ENCODE measurements at places on chromosomes 12 and 14.

- no peak for DNase-seq
These were observed 269.0 kb upstream of the CLEC14A start for GRCh38 chr14:38524636-38525509.

DNA sequence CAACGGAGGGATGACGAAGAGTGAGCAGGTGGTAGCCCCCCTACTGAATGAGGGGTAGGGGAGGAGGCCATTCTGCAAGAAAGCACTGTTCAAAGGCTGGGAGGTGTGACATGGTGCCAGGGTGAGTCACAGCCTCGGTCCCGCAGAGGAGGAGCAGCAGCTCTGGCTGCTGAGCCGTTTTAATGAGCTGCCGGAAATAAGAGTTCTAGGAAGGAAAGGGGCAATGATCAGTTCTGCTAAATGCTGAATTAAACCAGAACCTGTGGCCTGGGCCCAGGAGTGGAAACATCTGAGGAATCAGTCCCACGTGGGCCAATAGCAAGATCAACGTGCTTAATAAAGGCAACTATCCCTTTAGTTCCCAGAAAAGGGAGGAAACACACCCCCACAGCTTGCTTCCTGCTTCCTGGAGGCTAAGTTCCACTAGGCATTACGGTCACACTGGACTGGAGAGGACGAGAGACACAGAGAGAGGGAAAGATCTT lies 3.6 kb downstream of the ABCD4 start:
- no peak for DNase-seq

DNA sequence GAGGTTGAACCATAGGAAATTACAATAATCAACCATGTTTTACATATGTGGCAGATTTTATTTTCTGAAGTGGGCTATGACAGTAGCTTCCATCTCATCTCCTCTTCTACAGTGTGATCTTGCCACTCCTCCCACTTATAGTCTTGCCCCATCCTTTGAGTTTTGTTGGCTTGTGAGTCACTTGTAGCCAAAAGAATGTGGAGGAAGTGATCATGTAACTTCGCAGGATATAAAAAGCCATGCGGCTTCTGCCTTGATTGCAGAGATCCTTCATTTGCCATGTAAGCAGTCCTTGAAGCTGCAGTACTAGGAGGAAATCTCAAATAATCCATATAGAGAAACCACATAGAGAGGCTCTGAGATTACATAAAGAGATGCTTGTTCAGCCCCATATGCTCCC lies 13.7 kb upstream of the ZNF84 start:
- DNase-seq: no peak

GRCh38 chr14:99426265-99426664 lies 54.4 kb downstream of the SETD3 start:
- no peak for DNase-seq

- DNase-seq: peak; percentile 25
These were observed 79.2 kb downstream of the HECTD4 start for GRCh38 chr12:112303004-112303403.

DNA sequence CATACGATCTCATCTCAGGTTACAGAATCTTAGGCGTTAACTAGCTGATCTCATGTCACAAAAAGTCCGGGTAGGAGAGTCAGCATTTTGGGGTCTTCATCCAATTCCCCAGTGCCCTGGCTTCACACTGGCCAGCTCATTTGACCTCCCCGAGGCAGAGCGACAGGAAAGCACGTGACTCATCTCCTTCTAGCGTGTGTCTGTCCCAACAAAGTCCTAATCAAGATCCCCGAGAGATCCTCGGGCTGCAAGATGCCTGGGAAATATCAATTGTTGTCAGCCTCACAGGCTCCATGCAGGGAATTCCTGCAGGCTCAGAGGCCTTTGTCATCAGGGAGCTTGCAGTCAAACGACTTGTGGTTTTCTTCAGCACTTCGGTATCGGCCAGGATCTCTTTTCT lies 57.5 kb downstream of the ZNF664 start:
- DNase-seq: no peak

DNA sequence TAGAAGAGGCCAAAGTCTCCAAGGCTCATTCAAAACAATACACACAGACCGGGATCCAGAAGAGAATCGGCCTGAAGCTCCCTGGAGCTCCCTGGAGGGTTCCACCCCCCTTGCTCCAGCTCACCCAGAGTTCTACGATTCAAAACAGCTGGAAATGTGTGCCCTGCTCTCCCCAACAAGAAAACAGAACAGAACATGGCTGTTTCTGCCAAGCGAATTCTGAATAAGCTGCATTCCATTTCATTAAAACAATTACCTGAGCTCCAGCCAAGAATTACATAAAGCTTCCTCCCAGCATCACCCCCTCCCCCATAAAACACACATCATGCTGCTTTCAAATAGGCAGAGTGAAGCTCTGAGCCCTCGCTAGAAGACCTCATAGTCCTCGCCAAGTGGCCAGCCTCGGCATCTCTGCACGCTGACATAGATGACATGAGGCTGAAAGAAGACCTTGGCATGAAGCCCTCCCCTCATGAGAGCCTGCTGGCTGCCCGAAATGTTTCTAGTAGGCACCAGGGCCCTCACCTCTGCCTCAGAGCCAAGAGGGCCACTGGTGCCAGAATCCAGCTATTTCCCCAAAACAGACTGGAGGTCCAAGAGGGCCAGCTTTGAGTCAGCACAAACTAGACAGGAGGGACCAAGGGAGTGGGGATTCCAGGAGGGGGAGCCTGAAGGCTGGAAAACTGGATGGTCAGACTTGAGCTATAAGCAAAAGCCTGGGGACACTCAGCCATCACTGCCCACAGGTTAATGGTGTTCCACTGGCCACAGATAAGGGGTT lies 8.3 kb downstream of the PXN start:
- no peak for DNase-seq

DNA sequence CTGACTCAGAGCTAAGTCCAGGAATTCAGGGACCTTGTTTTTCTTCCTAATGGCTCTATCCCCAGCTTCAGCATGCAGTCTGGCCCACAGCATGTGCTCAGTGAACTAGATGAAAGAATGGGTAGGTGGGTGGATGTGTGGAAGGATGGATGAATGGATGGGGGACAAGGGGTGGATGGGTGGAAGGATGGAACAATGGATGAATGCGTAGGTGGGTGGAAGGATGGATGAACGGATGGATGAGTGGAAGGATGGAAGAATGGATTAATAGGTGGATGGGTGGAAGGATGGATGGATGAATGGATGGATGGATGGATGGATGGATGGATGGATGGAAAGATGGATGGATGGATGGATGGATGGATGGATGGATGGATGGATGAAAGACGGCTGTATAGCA lies 79.7 kb upstream of the SFSWAP start:
- no peak for DNase-seq

GRCh38 chr14:29222671-29223268 lies 456.2 kb downstream of the FOXG1 start:
- no peak for DNase-seq

DNA sequence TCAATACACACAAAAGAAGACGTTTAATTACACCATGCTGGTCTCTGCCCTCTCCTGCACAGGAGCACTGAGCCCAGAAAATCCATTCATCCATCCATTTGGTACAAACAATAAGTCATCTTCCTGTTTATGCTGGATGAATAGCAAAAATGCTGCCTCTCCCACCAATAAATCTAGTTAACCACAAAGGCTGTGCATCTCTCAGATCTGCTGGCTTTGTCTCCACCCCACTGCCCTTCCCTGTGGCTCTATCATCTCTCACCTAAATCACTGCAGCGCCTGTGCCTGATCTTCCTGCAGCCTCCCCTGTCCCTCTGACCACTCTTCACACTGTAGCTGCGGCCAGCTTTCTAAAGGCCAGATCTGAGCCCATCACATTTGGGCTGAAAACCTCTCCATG lies 72.9 kb upstream of the DDX11 start:
- DNase-seq: no peak

DNA sequence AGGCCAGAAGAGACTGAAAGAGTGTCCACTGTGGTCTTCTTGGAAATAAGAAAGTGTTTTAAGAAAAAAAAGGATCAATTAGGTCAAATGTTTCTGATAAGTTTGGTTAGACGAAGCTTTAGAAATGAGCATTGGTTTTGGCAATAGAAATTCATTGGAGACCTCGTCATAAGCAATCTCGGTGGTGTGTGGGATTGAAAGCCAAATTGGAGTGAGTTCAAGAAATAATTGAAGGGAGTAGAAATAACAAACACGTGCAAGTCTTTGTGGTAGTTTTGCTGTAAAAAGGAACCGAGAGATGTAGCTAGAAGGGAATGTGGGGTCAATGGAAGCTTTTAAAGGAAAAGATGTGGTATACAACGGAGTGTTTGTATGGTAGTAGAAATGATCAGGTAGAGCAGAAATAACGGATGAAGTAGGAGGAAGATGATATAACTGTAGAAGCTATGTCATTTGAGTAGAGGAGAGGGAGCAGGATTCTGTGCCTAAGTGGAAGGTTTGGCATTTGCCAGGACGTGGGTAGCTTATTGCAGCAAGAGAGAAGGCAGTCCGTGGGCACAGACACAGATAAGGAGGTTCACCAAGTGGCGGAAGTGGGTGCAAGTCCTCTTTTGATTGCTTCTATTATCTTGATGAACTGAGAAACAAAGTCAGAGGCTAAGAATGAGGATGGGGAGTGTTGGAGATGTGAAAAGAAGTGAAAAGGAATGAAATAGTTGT lies 146.2 kb downstream of the DACT1 start:
- DNase-seq: no peak

DNA sequence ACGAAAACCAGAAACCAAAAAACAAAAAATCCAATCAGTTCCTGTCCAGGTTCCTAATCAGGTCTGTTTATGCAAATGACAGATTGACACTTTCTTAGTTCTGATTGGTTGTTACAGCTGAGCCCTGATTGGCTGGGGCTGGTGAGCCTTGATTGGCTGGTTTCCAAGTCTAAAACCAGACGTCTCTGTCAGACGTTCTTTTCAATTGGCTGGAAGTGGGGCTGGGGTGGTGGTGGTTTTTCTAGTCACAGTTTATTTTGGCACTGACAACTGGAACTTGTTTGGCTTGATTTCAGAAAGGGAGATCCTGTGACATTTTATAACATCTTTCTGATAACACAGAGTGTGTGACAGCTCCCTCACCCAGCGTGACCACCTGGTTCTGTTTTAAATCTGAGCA lies 36.1 kb upstream of the PRICKLE1 start:
- no peak for DNase-seq

DNA sequence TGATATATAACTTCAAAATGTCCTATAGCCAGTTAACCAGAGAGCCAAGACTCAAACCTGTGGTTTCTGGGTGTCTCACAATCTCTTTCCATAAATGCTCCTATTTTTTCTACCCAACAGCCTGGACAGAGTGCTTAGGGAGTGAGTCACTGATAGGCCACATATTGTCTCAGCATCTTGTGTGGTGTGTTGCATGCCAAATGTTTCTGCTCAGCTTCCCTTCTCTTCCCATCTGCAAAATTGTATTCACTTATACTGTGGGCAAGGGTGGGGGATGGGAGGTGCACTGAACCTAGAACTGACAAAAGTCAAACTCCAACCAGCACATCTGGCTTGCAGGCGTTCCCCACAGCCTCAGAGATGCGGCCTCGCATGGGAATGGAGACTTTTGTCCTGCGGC lies 123.3 kb downstream of the KCNA5 start:
- no peak for DNase-seq

DNA sequence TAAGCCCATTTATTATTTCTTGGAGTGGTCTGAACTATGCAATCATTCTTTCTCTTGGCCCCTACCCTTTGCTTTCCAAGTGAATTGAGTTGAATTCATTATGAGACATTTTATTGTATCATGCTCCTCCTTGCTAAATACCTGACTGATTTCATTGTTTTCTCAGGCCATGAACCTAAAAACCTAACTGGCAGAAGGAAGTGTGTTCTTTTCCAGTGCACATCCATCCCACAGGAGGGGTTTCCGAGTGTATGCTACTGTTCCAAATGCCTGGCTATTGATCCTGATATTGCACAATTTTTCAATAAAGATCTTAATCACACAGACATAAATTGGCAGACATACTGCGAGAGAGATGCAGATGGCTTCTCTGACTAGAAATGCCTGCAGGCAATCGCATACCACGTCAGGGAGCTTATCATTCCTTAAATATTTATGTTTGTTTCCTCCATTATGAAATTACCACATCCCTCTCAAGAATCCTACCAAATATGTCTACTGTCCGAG lies 162.2 kb upstream of the EGLN3 start:
- no peak for DNase-seq

DNA sequence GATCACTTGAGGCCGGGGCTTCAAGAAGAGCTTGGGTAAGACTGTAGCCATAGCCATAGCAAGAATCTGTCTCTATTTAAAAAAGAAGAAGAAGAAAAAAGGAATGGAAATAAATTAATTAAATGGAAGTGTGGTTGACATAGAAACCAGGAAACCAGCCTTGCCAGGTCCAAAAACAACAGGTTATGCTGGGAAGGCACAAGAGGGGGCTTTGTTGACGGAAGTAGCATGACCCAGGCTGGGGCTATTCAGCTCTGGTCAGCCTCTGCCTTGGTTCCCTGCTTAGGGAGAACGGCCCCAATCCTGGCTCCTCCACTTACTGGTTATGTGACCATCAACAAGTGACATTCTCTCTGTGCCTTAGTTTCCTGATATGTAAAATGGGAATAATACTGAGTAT lies 14.4 kb upstream of the GPR68 start:
- DNase-seq: no peak

DNA sequence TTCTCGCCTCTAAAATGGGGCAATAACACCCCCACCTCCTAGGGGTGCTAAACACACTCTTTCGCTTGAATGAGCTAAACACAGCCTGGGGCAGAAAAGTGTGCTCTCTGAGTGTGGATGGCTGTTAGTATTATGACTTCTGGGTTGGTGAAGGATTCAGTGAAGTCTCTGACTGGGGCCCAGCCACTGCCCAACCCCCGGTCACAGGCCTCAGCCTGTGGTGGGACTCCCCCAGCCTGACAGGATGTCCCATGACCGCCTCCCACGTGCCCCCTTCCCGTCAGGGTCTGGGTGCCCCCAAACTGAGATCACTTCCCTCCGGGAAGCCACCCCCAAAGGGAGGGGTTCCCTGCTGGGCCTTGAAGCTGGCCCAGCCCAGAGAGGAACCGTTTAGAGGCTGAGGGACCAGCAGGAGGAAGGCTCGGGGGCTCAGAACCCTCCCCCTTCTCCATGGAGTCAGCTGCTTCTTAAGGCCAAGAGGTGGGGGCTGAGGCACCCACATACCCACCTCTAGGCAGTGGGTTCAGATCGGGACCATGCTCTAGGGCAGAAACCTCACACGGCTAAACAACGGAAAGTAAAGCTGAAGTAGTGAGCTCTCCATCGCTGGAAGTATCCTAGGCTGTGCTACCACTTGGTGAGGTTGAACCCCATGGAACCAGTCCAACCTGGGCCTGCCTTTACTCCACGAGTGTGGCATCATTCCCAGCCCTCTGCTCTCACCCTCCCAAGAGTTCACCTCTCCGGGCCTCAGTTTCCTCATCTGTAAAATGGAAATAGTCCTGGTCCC lies 13.8 kb downstream of the DTX1 start:
- DNase-seq: peak; percentile 24

DNA sequence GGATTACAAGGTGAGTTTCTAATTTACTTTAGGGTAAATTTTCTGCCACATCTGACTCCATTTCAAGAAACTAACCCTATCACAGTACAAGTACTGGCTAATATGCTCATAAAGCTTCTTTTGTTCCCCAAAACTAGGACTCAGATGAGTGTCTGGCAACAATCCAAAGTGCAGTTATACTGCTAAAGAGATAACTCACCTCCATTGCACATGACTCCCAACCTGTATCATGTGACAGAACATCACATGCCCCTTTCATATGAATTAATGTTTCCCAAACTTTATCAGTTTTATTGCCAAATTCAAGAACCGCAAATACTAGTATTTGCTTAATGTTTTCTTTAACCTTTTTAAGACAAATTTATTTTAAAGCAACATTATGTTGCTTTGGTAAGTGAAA lies 3.9 kb upstream of the PPP1R12A start:
- DNase-seq: no peak
